Activated CD8-positive, alpha-beta memory T cell treated with anti-CD3 and anti-CD28 coated beads for 4 hours (primary cell): ENCODE measurements at places on chromosomes 5 and 9.

DNA sequence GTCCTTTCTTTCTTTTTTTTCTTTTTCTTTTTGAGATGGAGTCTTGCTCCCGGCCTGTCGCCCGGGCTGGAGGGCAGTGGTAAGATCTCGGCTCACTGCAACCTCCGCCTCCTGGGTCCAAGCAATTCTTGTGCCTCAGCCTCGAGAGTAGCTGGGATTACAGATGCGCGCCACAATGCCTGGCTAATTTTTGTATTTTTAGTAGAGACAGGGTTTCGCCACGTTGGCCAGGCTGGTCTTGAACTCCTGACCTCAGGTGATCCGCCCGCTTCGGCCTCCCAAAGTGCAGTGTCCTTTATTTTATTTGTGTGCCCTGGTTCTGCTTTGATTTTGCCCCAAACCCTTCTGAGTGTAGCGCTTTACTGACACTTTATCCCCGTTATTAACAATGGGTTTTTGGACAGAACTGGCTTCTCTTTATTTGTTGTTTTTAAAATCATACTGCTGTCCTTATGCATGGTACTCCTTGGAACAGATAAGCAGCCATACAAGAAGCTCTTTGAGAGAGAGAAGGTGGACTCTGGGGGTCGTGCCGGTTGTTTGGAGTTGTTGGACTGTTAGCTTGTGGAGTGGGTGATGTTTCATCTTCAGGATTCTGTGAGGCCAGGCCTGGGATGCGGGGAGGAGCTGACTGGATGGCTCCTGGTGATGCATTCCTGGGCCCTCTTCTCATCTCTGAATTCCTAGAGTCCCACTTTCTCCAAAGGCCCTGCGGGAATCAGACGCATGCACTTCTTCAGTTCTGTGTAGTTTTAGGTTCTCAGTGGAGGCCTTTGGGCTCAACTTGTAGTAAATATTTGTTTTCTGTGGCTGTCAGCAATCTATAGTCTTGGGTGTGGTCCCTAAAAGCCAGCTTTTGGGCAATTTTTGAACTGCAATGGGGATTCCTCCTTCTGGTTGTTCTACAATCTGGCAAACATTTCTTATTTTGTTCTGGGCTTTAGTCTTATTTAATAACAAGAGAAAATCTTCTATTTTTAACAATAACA is 47.8 kb downstream of the PTTG1 start:
- DNase-seq, result no peak

DNA sequence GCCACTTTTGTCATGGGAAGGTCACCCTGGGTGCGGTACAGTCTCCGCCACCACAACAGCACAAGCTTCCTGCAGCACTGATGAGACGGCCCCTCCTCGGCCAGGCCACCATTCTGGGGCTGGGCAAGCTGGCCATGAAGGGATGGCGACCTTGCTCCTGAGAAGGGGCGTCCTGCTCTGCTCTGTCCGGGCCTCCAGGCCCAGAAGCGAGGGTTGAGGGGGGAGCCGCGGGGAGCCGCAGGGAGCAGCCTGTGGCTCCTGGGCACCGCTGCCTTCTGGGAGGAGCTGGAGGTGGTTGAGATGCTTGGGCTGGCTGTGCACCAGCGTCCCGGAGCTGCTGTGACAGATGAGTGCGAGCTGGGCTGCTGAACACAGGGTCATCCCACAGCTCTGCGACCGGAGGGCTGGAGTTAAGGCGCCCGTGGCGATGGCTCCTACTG is 84.3 kb upstream of the RAPGEF1 start:
- DNase-seq, result no peak

DNA sequence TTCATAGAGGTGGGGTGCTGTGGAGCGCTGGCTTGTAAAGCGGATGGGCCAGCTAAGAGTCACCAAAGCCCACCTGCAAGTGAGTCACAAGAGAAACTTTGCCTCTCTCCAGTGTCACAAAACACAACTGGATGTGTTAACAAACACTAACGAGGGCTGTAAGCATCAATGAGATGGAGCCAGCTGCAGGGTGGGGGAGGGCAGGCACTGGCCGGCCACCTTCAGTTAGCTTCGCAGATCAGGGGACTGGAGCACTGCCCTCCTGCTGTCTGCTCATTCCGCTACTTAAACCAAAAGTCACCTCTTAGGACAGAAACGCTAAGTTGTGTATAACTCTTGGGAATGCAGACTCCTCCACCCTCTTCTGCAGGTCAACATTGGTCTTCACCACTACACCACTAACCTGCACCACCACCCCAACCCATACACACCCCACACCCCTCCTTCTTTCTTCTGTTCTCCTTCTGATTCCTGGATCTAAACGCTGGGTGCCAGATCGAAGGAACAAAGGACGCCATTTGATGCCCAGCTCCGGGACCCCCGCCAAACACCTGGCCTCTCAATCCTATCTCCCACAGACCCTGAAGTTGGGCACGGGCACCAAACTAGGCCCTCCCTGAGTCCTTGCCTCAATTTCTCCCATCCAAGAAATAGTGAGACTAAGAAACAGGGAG is 2.1 kb downstream of the ARSI start:
- no peak for DNase-seq

DNA sequence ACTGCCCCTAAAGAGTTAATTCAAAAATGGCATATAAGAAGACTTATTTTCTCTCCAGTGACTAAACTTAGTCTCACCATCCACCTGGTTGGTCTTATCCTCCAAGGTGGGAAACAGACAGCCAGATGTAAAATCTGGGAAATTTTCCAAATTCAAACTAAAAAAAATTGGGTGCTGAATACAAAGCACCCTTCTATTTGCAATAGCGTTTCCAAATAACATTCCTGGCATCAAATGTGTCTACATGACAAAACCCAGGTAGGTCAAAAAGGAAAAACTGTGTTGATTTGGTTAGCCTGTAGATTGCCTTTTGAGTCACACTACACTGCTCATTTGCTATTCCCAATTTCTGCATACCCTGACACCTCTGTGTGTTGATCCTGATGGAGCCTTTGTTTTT is 252.2 kb downstream of the NR2F1-AS1 start:
- no peak for DNase-seq

DNA sequence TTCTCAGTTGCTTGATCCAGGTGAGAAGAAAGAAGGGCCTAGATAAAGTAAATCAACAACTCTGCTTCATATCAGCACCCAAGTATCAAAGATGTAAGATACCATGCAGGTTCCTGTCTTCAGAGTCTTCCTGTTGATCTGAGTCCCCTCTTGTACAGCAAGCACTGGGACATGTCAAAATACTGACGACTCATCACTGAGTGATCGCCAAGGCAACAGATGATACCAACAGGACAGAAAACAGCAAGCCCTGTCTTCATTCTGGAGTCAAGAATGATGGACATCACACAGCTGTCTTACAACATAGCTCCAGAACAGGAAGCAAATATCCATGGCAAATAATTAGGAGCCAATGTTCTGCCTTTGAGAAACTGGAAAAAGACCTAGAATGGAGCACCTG is 83.7 kb downstream of the TARS1 start:
- no peak for DNase-seq

DNA sequence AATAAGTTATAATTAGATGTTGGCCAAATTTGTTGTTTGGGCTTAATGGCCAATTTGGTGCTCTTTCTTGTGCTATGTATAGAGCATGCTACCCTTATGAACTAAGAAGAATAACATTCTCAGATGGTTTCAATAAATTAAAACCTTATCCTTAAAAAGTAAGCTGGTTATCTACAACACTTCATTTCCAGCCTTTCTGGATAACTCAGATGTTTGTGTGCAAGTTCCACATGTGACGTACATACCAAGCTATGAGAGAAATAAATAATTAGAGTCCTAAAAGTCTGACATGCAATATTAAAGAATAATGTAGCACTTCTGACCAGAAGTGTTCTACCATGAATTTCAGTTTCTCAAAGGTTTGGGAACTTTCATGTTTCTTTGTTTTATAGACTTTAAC is 11.7 kb downstream of the MTREX start:
- DNase-seq, result no peak

DNA sequence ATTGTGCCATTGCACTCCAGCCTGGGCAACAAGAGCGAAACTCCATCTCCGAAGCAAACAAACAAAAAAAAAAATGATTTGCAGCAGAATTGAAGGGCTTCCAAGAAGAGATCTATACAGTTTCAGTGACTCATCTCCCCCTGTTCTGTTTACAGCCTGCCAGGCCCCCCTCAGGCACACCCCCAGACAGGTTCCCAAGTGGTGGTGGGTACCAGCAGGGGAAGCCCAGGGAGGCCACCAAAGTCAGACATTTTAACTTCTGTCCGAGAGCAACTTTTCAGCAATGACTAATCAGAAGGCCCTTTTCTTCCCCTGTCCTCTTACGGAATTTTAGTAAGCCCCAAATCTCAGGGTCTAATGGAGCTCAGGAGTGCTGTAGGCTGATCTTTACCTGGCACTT is 98.7 kb downstream of the PAX5 start:
- DNase-seq, result no peak

DNA sequence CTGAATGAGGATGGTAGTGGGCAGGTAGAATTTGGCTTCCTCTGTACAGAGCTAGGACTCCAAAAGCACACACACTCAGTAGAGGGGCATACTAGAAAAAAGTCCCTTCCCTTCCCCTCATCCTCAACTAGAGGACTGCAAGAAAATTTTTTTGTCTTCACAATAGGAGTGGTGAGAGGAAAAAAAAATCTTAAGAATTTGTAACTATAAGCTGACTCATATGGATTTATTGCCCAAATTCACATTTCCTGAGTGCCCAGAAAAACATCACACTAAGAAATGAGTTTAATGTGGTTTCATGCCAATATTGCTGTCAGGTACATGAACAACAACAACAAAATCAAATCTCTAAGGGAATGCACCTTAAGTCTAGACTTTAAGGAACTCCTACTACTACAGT is 43.7 kb downstream of the RANBP6 start:
- DNase-seq, result no peak

DNA sequence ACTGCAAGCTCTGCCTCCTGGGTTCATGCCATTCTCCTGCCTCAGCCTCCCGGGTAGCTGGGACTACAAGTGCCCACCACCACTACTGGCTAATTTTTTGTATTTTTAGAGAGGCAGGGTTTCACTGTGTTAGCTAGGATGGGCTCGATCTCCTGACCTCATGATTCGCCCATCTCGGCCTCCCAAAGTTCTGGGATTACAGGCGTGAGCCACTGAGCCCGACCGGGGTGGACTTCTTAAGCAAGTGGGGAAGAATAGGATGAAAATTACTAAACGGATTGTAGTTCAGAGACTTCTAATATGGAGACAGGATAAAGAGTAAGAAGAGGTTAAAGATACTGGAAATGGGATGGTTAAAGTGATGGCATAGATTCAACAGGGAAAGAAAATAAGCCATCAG is 132.3 kb upstream of the IRX2 start:
- DNase-seq, result no peak
